ENCODE measurements at places on chromosomes 16 and 17. TPM values are rescaled to one million over a fixed set of nuclear protein-coding genes. Genes with fewer than 3 reads are reported as not detected.

DNA sequence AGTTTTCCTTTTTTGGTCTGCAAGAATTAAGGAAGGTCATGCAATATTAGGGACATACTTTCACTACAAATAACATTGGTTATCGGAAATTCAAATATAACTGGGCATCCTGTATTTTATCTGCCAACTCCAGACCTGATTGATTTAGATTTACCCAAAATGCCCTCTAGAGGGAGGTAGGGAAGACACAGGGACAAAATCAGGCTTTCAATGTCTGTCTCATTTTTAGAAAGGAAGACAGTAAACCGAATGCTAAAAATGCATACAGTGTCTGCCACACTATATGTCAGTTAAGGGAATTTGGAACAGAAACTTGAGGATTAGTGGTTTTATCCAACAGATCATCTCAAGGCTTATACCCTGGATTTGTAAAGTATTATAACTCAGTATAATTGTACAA lies 161.7 kb upstream of the SOX9 start:
- DNase-seq, result no peak

GRCh38 chr16:4021070-4021779 lies 95.0 kb downstream of the ADCY9 start:
- DNase-seq, result no peak

DNA sequence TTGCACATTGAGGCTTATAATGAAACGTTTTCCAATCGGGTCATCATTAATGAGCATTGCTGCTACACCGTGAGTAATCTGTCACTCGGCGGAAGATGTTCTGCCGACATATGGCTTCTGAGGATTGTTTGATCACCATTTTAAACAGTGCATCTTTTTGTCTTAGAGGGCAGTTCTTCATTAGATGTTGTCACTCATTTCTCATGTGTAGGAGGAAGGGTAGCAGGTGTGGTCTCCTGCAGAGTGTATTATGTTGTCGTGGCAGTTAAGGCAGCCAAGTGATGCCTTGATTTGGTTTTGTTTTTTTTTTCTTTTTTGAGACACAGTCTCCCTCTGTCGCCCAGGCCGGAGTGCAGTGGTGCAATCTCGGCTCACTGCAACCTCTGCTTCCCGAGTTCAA lies 50.5 kb downstream of the SEC14L1 start:
- DNase-seq, result no peak

GRCh38 chr17:61617330-61617729 lies 26.3 kb upstream of the NACA2 start:
- DNase-seq, result no peak

- DNase-seq, result no peak
Measured at GRCh38 chr17:69898601-69899000, 176.4 kb upstream of the KCNJ16 start.

DNA sequence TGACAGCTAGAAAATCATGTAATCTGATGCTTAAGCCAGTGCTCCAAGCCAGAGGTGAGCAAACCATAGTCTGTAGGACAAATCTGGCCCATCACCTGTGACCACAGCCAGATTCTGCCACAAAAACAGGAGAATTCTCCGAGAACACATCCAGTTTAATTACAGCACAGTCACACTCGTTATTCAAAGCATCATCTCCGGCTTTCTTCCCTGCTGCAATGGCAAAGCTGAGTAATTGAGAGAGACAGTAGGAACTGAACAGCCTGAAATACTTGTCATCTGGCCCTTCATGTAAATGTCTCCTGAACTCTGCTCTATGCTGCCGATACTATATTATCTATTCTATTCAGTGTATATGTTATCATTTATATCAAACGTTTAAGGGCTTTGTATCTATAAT lies 121.4 kb upstream of the FOXF1 start:
- no peak for DNase-seq

DNA sequence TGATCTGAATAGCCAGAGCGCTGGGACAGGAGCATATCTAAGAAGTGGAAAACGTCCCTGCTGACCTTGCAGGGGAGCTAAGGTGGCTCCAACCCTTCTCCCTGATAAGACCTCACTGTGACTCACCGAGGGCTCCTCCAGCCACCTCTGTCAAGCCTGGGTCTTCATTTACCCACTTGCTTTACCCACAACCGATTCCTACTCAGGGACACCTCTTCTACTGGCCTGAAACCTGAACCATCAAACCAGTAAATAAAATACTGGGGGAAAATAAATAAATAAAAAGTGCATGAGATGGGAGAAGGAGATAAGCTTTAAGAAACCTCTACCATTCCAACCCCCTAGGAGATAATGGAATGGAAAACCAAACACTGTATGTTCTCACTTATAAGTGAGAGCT lies 80.2 kb upstream of the ALOX12 start:
- DNase-seq, result no peak

Gene HS3ST2
- total RNA-seq, result not detected

All from activated T-cell treated with anti-CD3 and anti-CD28 coated beads, Interleukin-2, amount 50 U/mL, for 4 hours (primary cell).